T-cell (primary cell): ENCODE measurements at places on chromosomes 16 and 17.

DNA sequence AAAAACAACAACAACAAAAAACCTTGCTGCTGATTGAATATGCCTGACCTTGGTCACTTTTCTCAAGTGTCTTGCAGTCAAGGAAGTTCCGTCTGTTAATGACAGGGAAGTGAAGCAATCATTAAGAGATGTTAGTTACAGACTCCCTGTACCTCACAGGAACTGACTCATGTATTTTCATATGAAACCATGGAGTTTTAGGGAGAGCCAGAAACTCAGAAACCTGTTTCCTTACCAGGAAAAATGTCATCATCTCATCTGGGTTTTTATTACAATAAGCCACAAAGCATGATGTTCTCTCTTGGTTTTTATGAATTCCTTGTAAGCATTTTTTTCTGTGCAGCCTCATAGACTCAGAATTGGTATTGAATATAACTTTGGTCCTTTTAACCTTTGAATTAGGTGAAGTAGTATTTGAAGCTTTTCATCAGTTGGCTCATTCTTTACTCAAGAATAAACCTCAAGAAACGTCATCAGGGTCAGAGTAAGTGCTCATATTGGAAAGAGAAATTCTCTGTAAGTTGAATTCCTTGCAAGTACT lies 10.3 kb downstream of the LYRM1 start:
- no peak overlapping the region for H3K4me3 ChIP-seq
- no peak for DNase-seq
- H3K27me3 ChIP-seq = no peaks in the 10 kb centered on the region
- peaks cover 3% of the 10 kb centered on the region for H3K36me3 ChIP-seq
- no peaks in the 10 kb centered on the region for H3K4me1 ChIP-seq

DNA sequence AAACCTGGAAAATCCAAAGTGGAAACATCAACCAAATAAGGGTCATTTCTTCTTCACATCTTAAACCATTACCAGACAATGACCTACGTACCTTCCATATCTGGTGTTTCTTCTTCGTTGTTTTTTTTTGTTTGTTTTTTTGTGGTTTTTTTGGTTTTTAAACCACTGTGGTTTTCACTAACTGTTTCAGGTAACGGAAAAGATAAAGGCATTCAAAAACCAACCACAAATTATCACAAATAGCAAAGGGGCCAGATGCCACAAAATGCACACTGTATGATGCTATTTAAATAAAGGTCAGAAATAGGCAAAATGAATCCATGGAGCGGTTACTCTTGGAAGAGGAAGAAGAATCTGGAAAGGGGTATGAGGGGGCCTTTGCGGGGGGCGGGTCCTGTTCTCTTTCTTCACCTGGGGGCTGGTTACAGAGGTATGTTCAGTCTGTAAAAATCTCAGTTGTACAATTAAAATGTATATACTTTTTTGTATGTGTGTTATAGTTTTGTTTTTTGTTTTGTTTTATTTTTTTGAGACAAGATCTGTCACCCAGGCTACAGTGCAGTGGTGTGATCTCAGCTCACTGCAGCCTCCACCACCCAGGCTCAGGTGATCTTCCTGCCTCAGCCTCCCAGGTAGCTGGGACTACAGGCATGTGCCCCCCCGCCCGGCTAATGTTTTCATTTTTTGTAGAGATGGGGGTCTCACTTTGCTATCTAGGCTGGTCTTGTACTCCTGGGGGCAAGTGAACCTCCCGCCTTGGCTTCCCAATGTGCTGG lies 29.6 kb downstream of the LITAF start:
- no peaks in the 10 kb centered on the region for H3K27me3 ChIP-seq
- no peak overlapping the region for H3K4me3 ChIP-seq
- H3K4me1 ChIP-seq = peaks cover 82% of the 10 kb centered on the region
- DNase-seq = peak; percentile 36
- H3K27ac ChIP-seq = peak overlapping the region; percentile 95

- no peak for DNase-seq
- H3K4me1 ChIP-seq = no peaks in the 10 kb centered on the region
- peaks cover 2% of the 10 kb centered on the region for H3K27me3 ChIP-seq
- no peaks in the 10 kb centered on the region for H3K36me3 ChIP-seq
- no peak overlapping the region for H3K4me3 ChIP-seq
- no peak overlapping the region for H3K27ac ChIP-seq
These were observed 4.5 kb upstream of the SLC5A11 start for GRCh38 chr16:24841291-24841690.

- H3K4me3 ChIP-seq = peak overlapping the region; percentile 39
- no peak overlapping the region for H3K27ac ChIP-seq
- no peak for DNase-seq
- no peaks in the 10 kb centered on the region for H3K36me3 ChIP-seq
- peaks cover 59% of the 10 kb centered on the region for H3K4me1 ChIP-seq
These were observed 21.5 kb downstream of the RPH3AL start for GRCh38 chr17:330993-331701.

DNA sequence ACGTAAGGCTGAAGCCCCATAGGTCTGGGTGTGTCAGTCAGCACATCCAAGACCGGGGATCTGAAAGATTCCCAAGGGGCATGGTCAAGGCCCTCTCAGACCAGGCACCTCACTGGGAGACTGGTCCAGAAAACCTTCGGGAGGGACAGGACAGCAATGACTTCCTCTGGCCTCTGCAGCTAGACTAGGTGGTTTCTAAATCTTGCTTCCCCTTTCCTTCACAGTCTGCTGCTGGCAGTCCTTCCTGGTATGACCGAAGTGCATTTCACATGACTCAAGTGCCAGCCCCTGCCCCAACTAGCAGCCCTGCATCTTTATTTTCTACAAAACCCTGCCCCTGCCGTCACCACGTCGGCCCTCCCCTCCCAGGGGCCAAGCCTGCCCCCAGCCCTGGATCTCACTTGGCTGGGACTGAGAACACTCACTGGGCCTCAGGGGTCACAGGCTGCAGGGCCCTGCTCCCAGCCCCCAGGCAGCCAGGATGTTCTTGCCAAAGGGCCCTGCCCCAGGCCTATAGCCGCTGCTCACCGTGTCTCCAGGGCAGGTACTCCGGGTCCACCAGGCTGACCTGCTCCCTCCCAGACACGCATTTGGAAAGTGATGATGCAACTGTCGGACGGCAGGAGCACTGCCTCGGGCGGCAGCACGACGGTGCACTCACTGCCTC lies 18.3 kb downstream of the POLR3K start:
- H3K4me1 ChIP-seq = peaks cover 19% of the 10 kb centered on the region
- H3K4me3 ChIP-seq = no peak overlapping the region
- H3K27ac ChIP-seq = no peak overlapping the region
- H3K27me3 ChIP-seq = no peaks in the 10 kb centered on the region
- no peak for DNase-seq
- H3K36me3 ChIP-seq = no peaks in the 10 kb centered on the region

DNA sequence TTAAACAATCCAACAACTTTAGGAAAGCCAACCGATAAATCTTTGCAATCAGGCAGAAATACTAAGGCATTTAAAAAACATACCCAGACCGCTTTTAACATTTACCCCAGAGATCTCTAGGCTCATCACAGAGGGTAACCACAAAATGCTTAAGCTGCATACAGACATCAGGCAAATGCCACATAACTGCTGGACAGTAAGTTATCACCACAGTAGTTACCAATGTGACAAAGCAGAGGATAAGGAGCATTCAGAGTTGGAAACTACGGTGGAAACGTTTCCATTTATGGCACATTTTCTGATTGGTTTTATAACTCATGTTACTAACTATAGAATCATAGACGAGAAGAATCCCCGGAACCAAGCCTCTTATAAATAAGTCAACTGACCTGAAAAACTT lies 77.5 kb downstream of the KANSL1 start:
- H3K4me1 ChIP-seq = peaks cover 29% of the 10 kb centered on the region
- DNase-seq = no peak
- no peaks in the 10 kb centered on the region for H3K36me3 ChIP-seq
- no peak overlapping the region for H3K4me3 ChIP-seq
- H3K27ac ChIP-seq = no peak overlapping the region
- no peaks in the 10 kb centered on the region for H3K27me3 ChIP-seq

DNA sequence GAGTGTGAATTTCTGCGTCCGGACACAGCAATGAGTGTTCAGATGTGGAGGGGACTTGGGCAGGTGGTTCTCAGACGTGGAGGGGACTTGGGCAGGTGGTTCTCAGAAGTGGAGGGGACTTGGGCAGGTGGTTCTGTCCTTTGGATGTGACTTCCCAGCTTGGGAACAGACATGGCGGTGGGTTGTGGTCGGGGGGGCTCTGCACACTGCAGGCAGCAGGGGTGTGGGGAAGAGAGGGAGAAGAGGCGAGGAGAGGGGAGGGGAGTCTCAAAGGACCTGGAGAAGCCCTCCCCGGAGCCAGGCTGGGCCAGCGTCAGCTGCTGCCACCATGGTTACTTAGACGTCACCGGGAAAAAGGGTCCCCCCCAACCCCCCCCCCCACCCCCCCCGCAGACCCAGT lies 9.8 kb downstream of the SOX8 start:
- H3K36me3 ChIP-seq = no peaks in the 10 kb centered on the region
- no peak overlapping the region for H3K27ac ChIP-seq
- no peak for DNase-seq
- no peak overlapping the region for H3K4me3 ChIP-seq
- H3K27me3 ChIP-seq = no peaks in the 10 kb centered on the region

GRCh38 chr16:81752225-81752875 lies 26.7 kb upstream of the PLCG2 start:
- no peaks in the 10 kb centered on the region for H3K27me3 ChIP-seq
- no peak overlapping the region for H3K27ac ChIP-seq
- H3K36me3 ChIP-seq = no peaks in the 10 kb centered on the region

- no peaks in the 10 kb centered on the region for H3K36me3 ChIP-seq
- H3K27ac ChIP-seq = no peak overlapping the region
- no peak for DNase-seq
- no peak overlapping the region for H3K4me3 ChIP-seq
- no peaks in the 10 kb centered on the region for H3K27me3 ChIP-seq
These were observed 10.1 kb upstream of the SLC25A39 start for GRCh38 chr17:44334727-44335126.

DNA sequence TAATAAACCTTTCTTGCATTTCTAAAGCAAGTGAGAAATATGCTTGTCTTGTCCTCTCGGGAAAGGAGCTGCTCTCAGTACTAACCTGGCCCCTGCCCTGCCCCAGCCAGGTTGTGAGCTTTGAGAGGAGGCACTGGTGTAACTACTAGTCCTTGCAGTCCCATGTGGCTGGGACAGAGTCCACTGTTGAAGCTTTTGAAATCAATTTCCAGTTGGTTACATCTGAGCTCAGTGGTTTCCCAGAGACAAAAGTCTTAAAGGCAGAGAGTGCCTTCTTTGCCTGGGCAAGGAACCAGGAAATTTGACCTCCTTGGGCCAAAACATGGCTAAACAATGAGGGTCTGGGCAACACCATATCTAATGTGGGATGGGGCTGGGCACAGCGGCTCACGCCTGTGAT lies 48.7 kb downstream of the GSG1L start:
- no peak overlapping the region for H3K4me3 ChIP-seq
- DNase-seq = no peak
- no peaks in the 10 kb centered on the region for H3K4me1 ChIP-seq
- peaks cover 39% of the 10 kb centered on the region for H3K27me3 ChIP-seq

- H3K36me3 ChIP-seq = peaks cover 75% of the 10 kb centered on the region
- H3K4me3 ChIP-seq = no peak overlapping the region
- DNase-seq = no peak
- no peak overlapping the region for H3K27ac ChIP-seq
- H3K4me1 ChIP-seq = no peaks in the 10 kb centered on the region
These were observed 35.6 kb downstream of the CRLF3 start for GRCh38 chr17:30788918-30789317.

- no peak within 1 kb of the TSS for H3K4me3 ChIP-seq
- H3K4me1 ChIP-seq = no peaks in the 10 kb centered on the region
- H3K27ac ChIP-seq = no peak within 1 kb of the TSS
- no peak for DNase-seq
- no peaks in the 10 kb centered on the region for H3K27me3 ChIP-seq
- H3K36me3 ChIP-seq = peaks cover 18% of the 10 kb centered on the region
These were observed at the start of gene NPB for GRCh38 chr17:81902023-81902652. Gene NPB (plus strand): TSS chr17:81902238. CDS start chr17:81902278, 40 bp downstream.

DNA sequence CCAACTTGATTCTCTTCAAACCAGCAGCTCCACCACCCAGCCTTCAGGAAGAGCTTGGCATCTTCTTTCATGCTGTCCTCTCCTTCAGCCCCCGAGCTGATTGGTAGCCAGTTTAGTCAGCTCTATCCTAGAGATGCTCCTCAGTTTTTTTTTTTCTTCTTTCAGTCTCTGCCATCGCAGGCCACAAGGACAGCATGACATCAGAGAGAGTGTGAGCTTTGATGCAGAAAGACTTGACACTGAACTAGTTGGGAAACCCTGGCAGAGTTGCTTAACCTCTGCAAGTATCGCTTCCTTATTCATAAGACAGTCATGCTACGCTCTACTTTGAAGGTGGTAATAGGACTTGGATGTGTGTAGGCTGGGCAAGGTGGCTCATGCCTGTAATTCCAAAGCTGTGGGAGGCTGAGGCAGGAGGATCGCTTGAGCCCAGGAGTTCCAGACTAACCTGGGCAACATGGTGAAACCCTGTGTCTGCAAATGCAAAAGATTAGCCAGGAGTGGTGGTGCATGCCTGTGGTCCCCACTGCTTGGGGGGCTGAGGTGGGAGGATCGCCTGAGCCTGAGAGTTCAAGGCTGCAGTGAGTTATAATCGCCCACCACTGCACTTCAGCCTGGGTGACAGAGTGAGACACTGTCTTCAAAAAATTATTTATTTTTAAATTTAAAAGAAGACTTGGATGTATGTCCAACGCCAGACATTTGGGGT lies 2.6 kb downstream of the CD300LB start:
- H3K27ac ChIP-seq = no peak overlapping the region
- no peaks in the 10 kb centered on the region for H3K36me3 ChIP-seq
- DNase-seq = no peak
- peaks cover 64% of the 10 kb centered on the region for H3K27me3 ChIP-seq
- H3K4me1 ChIP-seq = no peaks in the 10 kb centered on the region

GRCh38 chr16:85859818-85860125 lies 39.2 kb upstream of the IRF8 start:
- H3K4me3 ChIP-seq = no peak overlapping the region
- H3K36me3 ChIP-seq = no peaks in the 10 kb centered on the region
- no peak overlapping the region for H3K27ac ChIP-seq
- no peaks in the 10 kb centered on the region for H3K4me1 ChIP-seq
- DNase-seq = no peak

DNA sequence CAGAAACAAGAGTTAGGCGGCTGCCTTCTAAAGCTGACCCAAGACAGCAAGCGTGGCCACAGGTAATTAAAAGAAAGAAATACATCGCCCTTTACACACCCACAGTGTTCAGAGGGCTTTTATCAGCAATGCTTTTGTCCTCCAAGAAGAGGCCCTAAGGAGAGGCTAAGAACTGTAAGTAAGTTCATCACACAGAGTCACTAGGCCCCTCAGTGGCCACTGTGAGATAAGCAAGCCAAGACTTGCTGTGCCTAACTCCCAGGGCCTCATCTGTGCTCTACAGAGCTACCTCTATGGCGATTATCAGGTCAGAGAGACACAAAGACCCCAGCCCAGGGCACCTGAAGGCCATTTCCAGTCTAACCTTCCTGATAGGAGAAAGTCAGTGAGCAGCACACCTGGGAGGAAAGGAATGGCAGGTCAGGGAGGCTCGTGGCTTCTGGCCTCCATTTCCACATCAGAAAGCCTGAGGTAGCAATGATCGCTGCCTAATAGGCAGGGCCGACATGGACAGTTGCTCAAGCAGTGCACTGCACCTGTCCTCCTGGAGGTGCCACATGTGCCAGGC lies 545.2 kb upstream of the CDH11 start:
- H3K4me1 ChIP-seq = no peaks in the 10 kb centered on the region
- DNase-seq = no peak
- H3K27ac ChIP-seq = no peak overlapping the region
- no peaks in the 10 kb centered on the region for H3K36me3 ChIP-seq

- H3K27ac ChIP-seq = no peak overlapping the region
- no peak for DNase-seq
- peaks cover 36% of the 10 kb centered on the region for H3K36me3 ChIP-seq
- no peaks in the 10 kb centered on the region for H3K27me3 ChIP-seq
- H3K4me3 ChIP-seq = no peak overlapping the region
These were observed 20.5 kb downstream of the ERCC4 start for GRCh38 chr16:13940397-13940933.
